ENCODE measurements at places on chromosomes 1 and 21.

DNA sequence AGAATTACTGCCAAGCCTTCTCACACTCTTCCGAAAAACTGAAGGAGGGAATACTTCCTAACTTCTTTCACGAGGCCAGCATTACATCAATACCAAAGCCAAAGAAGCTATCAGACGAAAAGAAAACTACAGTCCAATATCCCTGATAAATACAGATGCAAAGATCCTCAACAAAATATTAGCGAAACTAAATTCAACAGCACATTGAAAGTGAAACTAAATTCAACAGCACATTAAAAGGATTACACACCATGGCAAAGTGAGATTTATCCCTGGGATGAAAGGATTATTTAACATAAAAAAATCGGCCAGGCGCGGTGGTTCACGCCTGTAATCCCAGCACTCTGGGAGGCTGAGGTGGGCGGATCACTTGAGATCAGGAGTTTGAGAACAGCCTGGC lies 176.8 kb downstream of the FAF1 start:
- DNase-seq = no peak

DNA sequence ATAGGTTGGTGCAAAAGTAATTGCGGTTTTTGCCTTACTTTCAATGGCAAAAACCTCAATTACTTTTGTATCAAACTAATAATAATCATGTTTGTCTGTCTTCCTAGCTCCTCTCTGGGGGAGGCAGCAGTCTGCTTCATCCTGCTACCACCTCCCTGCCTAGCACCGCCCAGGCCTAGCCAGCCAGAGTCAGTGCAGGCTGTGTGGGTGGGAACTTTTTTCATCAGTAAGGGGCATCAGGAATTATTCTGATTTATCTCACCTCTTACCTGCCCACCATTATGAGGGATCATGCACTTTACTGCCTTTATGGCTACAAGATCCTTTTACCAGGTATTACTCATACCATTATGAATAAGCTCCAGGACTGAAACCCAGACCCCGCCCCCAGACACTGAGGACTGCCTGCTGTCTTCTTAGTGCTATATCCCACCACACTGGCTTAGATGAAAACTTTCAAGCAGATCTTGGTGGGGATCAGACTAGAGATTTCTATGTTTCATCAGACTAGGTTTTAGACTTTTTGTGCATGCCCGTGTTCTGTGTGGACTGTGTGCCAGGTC lies 116.4 kb downstream of the PBX1 start:
- no peak for DNase-seq

DNA sequence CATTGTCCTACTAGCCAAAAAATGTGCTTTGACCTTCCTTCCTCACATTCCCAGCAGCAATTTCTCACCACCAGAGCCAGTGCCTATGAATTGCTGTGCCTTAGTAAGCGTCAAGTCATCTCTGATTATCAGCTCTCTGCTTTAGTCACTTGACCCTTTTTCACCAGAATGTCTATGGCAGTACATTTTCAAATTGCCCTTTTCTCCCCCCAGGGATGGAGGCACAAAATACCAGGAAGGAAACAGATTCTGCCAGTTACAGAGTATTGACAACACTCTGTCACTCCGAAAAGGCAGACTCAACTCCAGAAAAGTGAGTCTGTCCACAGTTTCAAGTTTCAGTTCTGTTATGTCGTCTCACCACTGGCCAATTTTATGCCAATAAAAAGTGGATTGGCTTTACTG lies 167.4 kb downstream of the TNFSF18 start:
- no peak for DNase-seq

DNA sequence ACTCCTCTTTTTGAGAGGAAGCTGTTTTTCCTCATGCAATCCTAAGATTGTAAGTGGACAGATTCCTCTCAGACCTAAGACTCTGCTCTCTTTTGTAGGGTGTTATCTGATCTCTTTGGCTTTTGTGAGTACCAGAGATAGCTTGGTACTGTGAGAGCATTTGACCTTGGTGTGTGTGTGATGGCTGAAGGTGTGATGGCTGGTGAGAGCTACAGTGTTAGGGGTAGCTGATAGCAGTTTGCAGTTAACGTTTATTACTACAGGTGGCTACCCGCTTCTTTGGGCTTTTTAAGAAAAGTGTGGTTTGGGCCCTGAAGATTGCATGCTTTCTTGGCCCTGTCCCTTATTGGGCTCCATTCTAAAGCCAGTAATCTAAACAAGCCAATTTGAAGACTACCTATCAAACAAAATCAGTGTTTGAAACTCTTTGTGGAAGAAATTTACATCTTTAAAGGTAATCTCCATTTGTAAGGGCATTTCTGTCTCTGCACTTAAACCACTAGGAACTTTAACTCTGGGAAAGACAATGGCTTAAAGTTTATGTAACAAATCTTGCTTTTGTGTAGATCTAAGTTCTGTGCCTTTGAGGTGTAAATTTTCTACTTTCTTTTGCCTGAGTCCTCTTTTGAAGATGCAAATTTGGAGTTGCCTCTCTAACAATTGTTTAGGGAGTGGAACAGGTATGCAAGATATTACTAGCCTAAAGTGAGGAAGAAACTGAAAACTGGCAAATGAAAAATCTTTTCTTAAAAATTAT lies 85.3 kb upstream of the SERBP1 start:
- no peak for DNase-seq

DNA sequence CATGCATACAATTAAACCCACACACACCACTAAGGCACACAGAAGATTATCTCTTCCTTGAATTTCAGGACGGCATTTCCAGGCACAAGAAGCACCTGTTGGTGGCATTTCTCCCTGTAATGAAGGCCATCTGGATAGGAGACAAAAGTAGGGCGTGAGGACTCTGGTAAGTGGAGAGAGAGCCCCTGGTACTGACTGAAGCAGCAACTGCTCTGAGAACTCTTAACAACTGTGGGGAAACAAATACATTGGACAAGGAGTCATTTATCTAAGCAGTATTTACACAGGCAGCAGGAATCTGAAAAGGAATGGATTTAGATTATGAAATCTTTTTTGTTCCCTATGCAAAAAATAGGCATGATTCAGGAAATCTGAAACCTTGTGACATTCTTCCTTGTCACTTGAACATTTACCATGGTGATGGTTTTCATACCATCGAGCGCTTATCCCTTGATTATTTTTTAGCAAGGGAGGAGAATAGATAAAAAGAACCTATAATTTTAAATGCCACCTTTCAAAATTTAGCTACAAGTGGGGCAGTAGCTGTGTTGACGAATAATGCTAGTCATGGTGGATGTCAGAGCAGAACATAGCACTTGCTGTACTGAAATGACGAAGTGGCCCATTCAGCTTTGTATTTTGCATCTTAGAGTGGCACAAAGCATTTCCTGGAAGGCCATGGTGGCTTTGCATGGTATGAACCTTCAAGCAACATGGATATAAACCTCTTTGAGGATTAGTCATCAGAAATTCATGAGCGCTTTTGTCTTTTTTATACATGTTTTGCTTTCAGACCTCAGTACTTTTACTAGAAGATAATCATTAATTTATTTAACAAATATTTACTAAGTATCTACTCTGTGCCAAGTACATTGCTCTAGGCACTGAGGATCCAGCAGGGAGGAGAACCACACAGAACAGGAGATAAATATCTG lies 362.0 kb downstream of the ADGRL2 start:
- peak; percentile 47 for DNase-seq

DNA sequence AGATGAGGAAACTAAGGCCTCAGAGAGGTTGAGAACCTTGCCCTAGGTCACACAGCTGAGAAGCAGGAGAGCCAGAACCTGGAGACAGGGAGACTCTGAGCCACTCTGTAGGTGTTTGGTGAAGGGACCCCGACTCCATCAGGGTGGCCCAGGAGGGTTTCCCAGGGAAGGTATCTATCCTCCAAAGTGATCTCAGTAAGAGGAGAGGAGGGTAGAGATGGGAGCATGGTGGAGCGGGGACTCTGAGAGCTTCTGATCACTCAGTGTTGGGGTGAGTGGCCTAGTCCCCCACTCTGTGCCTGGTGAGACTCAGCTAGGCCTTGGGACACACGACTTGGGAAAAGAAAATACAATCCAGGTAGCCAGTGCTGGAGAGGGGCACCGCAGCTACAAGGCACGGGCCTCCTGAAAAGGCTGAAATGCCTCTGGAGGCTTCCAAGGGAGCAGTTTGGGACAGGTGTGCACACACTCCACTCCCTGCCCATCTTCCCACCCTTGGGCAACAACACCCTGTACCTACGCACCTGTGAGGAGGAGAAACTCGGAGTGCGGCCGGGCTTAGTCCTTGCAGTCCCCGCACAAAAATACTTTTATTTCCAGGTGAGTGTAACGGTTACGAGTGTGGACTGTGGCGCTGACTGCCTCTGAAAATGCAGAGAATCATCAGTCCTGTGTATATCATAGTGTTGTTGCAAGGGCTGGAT lies 80.8 kb downstream of the CAMK2N1 start:
- no peak for DNase-seq

DNA sequence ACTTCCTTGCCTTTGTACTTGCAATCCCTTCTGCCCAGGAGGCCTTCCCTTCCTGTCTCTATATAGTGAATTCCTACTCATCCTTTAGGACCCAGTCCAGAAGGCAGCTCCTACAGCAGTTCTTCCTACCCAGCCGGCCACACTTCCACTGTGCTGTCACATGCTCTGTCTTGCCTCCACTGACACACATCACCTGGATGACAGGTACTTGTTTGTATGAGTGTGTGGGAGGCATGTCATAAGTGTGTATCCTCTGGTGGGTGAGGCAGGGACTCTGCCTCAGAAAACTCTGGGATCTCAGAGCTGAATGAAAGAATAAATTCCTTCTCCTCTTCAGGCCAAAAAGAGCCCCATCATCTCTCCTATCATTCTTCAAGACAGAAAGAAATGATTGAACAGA lies 5.1 kb upstream of the OSCP1 start:
- DNase-seq = no peak

DNA sequence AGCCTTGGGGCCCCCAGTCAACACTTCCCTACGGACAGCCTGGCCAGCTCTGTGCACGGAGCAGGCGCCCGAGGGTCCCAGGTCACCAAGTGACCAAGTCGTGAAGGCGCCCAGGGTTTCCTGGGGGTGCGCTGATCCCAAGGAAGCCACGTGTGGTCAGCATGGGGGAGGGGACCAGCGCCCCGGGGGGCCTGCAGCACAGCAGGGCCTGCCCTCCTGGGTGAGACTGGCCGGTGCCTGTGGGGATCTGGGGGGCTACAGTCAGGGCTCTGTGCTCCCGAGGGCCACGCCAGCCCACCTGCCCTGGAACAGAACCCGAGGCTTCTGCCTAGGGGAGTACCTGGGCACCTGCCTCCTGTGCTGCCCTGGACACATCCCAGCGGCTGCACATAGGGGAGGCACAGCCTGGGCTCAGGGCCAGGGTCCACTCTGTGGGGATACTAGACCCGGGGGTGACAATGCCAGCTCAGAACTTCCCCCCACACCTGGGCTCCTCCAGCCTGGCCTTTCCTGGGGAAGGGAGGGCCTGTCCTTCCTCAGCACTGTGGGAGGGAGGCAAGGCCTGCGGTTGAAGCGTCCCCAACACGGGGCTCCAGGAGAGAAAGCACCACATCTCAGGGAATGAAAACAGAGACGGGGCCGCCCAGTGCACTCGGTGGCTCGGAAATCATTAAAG lies 6.2 kb upstream of the POFUT2 start:
- no peak for DNase-seq

- no peak for DNase-seq
Measured at GRCh38 chr1:232589812-232590743, 39.9 kb downstream of the SIPA1L2 start.
